ENCODE measurements at places on chromosomes 7 and 10.

DNA sequence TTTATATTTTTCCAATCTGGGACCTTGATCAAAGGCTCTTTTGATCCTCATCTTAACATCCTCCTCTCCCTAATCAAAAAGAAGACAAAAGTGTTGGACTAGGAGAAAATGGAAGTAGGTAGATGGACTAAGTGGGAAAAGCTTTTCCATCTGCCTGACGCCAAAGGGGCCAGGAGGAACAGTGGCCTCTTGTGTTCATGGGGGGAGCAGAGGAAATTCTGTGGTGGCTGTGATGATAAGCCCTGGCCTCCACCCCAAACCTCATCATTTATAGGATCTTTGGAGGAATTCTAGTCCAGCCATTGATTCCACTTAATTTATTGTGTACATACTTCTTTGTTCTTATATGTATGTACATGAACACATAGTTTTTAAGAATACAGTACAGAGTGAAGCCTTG is 21.7 kb downstream of the ZNF365 start:
- DNase-seq = no peak

- no peak for DNase-seq
These were observed 235.1 kb upstream of the AUTS2 start for GRCh38 chr7:69363136-69363535.

- DNase-seq = no peak
These were observed 817 bp upstream of the IL15RA start for GRCh38 chr10:5978230-5978489.

GRCh38 chr7:69728304-69728703 is 130.0 kb downstream of the AUTS2 start:
- DNase-seq = no peak

Data from stimulated activated CD8-positive, alpha-beta memory T cell treated with anti-CD3 and anti-CD28 coated beads, Interleukin-7, amount 100 ng/mL, for 24 hours (primary cell).